CD4-positive, alpha-beta memory T cell (primary cell): ENCODE measurements at places on chromosomes 3 and 15. TPM values are rescaled to one million over a fixed set of nuclear protein-coding genes. Genes with fewer than 3 reads are reported as not detected.

- no peaks in the 10 kb centered on the region for H3K4me1 ChIP-seq
- no peaks in the 10 kb centered on the region for H3K36me3 ChIP-seq
- H3K27me3 ChIP-seq, result peaks cover 10% of the 10 kb centered on the region
- no peak for DNase-seq
These were observed at the start of gene PCSK6 for GRCh38 chr15:101489599-101490407. Gene PCSK6, minus strand, starts transcription at chr15:101489707. Its CDS starts 37 bp downstream, at chr15:101489670.

DNA sequence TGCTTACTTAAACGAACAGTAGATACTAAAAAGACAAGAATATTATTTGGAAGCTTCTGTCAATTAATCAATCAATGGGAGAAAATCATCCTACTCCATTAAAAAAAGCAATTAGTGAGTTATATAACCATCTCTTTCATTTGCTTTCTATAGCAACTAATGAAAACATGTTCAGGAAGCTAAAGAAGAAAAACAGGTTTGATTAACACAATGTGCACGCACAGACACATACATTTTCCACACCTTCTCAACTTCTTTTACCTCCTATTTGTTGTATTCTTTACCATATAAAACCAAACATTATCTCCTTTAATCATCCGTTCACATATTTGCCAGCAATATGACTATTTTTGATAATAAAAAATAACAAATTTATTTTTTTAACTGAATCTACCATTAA lies 111.3 kb downstream of the GBE1 start:
- H3K4me1 ChIP-seq, result no peaks in the 10 kb centered on the region
- no peak overlapping the region for H3K4me3 ChIP-seq
- no peak for DNase-seq
- H3K27ac ChIP-seq, result no peak overlapping the region

- no peaks in the 10 kb centered on the region for H3K4me1 ChIP-seq
- H3K4me3 ChIP-seq, result no peak overlapping the region
- no peak overlapping the region for H3K27ac ChIP-seq
These were observed 48.8 kb downstream of the TIPARP start for GRCh38 chr3:156723182-156723619.

- no peaks in the 10 kb centered on the region for H3K36me3 ChIP-seq
- H3K27ac ChIP-seq, result no peak overlapping the region
- H3K4me3 ChIP-seq, result no peak overlapping the region
- no peaks in the 10 kb centered on the region for H3K4me1 ChIP-seq
- peaks cover 4% of the 10 kb centered on the region for H3K27me3 ChIP-seq
- no peak for DNase-seq
These were observed 137.7 kb downstream of the RAB11A start for GRCh38 chr15:66006986-66007385.

DNA sequence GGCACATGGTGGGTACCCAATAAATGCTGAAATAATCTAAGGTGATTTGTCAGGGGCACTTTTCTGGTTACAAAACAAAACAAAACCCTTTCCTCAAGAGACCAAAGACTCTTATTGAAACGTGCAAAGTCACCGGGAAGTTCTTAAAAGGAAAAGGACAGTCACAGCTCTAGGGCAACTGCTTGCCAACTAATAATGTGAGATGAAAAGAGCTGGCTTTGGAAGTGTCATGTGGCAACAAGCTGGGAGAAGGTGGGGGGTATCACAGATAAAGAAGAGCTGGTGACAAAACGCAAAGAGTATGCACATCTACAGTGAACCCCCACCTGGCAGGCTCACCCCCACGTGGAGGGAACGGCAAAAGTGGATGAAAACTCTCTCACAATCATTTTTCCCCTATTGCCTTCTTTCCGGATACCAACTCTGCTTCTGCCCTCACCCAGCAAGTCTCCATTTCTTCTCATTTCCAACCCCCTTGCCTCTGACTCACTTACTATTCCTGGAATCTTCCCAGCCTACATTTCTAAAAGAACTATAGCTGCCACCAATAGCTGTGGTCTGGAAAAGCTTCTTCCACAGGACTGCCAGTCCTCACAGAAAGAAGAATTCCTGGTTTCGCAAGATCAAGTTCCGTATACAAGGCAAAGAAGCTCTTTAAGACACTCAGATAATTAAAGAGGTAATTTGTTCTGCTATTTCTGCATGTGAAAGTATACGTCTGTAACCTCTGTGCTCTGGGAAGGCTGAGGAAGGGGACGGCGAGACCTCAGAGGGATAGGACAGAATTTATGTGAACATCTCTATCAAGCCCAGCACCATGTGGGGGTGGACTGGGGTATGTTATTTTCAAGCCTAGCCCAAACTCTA lies 21.8 kb upstream of the ANPEP start:
- no peak overlapping the region for H3K4me3 ChIP-seq
- H3K4me1 ChIP-seq, result no peaks in the 10 kb centered on the region
- H3K36me3 ChIP-seq, result peaks cover 40% of the 10 kb centered on the region

- H3K4me3 ChIP-seq, result no peak overlapping the region
- no peak for DNase-seq
- H3K4me1 ChIP-seq, result no peaks in the 10 kb centered on the region
- no peaks in the 10 kb centered on the region for H3K27me3 ChIP-seq
- no peaks in the 10 kb centered on the region for H3K36me3 ChIP-seq
These were observed 115.2 kb downstream of the CADM2 start for GRCh38 chr3:85074003-85074402.

DNA sequence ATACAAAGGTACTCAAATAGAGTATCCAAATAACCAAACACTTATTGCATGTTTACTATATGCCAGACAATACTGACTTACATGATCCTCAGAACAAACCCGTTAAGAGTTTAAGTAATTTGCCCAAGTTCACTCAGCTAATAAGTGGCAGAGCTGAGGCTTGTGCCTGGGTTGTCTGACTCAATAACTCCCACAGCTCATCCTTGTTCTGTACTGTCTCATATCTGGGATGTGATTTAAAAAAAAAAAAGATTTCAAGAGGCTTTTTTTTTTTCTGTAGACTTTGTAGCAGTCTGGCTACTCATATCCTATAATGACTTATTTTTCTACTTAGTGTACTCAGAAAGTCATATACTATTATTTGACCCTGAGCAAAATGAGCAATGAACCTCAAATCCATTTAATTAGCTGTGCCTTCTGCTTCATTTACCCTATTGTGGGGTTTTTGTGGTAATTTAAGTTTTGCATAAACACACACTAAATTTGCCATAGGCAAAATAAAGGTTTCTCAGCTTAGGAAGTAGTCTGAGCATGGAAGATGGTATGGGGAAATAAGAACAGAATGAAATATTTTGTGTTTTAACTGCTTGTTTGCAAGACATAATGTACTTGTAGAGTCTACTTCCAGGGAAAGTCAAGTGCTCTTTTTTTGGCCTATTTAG lies 3.1 kb downstream of the NSUN3 start:
- peaks cover 6% of the 10 kb centered on the region for H3K36me3 ChIP-seq
- DNase-seq, result no peak
- H3K4me3 ChIP-seq, result no peak overlapping the region
- no peaks in the 10 kb centered on the region for H3K27me3 ChIP-seq

- H3K4me3 ChIP-seq, result no peak overlapping the region
- H3K36me3 ChIP-seq, result no peaks in the 10 kb centered on the region
- no peaks in the 10 kb centered on the region for H3K27me3 ChIP-seq
- DNase-seq, result no peak
These were observed 59.0 kb downstream of the FAM174B start for GRCh38 chr15:92596623-92597022.

DNA sequence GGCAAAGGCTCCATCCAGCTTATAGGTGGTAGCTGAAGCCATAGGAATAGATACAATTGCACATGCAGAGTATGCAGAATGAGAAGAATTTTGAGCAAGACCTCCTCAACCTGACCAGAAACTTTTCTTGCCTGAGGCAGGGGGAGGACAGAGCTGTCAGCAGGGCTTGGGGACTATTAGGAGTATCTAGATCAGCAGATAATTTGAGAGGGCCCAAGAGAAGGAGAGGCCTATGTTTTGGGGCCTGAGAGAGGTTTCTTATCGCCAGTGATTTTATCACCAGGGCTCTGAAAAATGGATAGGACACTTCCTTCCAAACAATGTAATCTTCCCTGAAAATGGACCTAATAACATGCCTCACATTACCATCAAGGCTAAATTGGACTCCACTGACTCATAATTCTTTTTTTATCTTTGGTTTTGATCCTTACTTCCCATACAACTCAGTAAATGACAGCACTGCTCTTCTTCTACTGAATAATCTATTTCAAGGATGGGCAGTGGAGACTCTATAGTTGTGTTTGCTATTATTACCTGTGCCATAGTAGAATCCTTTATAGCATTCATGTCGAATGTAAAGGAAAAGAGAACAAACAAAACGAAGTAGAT lies 15.8 kb upstream of the RAMAC start:
- H3K4me3 ChIP-seq, result no peak overlapping the region
- DNase-seq, result no peak
- H3K27ac ChIP-seq, result no peak overlapping the region
- no peaks in the 10 kb centered on the region for H3K4me1 ChIP-seq

GRCh38 chr15:66189291-66189690 lies 64.3 kb downstream of the MEGF11 start:
- no peak overlapping the region for H3K4me3 ChIP-seq
- no peaks in the 10 kb centered on the region for H3K36me3 ChIP-seq
- H3K27me3 ChIP-seq, result peaks cover 15% of the 10 kb centered on the region
- no peaks in the 10 kb centered on the region for H3K4me1 ChIP-seq
- no peak for DNase-seq

DNA sequence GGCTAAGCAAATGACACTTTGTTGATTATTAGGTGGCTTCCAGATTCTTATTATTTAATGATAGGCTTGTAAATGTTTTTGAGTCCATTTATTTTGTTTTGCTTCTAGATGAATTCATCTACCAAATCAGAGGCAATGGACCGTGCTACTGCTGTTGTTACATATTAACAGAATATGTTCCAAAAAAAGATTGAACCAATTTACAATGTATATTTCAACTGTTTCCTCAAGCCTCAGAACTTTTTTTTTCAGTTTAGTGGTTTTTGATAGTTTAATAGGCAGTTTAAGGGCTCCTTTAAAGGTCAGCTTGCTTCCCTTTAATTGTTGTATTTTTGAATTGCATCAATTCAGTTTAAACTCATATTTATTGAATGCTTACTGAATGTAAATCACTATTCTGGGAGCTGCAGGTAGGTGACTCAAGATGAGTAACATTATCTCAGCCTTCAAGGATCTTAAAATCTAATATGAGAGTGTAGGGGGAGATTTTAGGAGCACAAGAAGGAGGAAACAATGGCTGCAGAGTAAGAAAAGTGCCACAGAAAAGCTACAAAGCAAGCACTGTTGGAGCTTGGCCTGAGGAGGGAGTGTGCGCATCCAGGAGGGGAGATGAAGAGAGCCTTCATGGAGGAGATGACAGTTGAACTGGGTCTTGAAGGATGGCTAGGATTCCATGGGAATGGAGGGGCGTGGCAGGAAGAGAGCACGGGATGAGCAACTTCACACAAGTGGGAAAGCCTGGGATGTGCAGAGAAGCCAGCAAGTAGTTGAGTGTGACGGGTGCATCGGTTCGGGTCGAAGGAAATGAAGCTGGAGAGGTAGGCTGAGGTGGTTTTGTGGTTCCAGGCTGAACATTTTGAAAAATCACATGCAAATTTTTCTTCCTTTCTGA lies 14.7 kb downstream of the MAP2K1 start:
- H3K27me3 ChIP-seq, result no peaks in the 10 kb centered on the region
- no peak for DNase-seq
- H3K36me3 ChIP-seq, result no peaks in the 10 kb centered on the region
- peaks cover 69% of the 10 kb centered on the region for H3K4me1 ChIP-seq
- H3K27ac ChIP-seq, result peak overlapping the region; percentile 14

- no peaks in the 10 kb centered on the region for H3K36me3 ChIP-seq
- H3K4me1 ChIP-seq, result no peaks in the 10 kb centered on the region
- no peak overlapping the region for H3K4me3 ChIP-seq
- DNase-seq, result no peak
- H3K27me3 ChIP-seq, result no peaks in the 10 kb centered on the region
- H3K27ac ChIP-seq, result no peak overlapping the region
These were observed 202.2 kb downstream of the OPA1 start for GRCh38 chr3:193795062-193795690.

GRCh38 chr3:101259485-101260341 lies 60.7 kb downstream of the IMPG2 start:
- H3K27me3 ChIP-seq, result no peaks in the 10 kb centered on the region
- H3K36me3 ChIP-seq, result no peaks in the 10 kb centered on the region
- H3K4me1 ChIP-seq, result no peaks in the 10 kb centered on the region
- no peak overlapping the region for H3K27ac ChIP-seq
- no peak overlapping the region for H3K4me3 ChIP-seq
- no peak for DNase-seq

- no peaks in the 10 kb centered on the region for H3K4me1 ChIP-seq
- H3K27ac ChIP-seq, result no peak overlapping the region
- no peaks in the 10 kb centered on the region for H3K36me3 ChIP-seq
- no peaks in the 10 kb centered on the region for H3K27me3 ChIP-seq
These were observed 69.9 kb downstream of the FILIP1L start for GRCh38 chr3:100044369-100044768.

DNA sequence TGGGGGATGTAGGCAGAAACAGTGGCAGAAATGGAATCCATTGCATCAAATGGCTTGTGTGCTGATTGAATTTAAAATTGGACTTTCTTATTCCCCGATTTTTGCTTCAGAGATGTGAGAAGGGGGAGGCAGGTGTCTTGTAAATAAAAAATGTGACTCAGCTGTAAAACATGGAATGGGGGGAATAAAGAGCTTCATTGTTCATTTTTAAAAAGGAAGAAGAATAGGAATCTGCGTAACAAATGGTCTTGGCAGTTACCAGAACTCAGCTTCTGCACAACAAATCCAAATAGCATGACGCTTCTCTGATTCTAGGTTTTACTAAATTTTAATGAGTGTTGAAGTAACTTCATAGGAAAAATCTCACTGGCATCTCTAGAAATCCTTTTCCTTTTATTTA lies 323.9 kb upstream of the GBE1 start:
- no peaks in the 10 kb centered on the region for H3K36me3 ChIP-seq
- DNase-seq, result no peak
- no peak overlapping the region for H3K27ac ChIP-seq
- H3K27me3 ChIP-seq, result no peaks in the 10 kb centered on the region
- no peaks in the 10 kb centered on the region for H3K4me1 ChIP-seq
- H3K4me3 ChIP-seq, result no peak overlapping the region

GRCh38 chr15:44647036-44647435 lies 16.4 kb downstream of the SPG11 start:
- H3K4me3 ChIP-seq, result no peak overlapping the region
- no peak overlapping the region for H3K27ac ChIP-seq
- H3K36me3 ChIP-seq, result peaks cover 33% of the 10 kb centered on the region

GRCh38 chr3:157104928-157105652 lies 54.9 kb downstream of the CCNL1 start:
- no peak overlapping the region for H3K27ac ChIP-seq
- H3K36me3 ChIP-seq, result no peaks in the 10 kb centered on the region
- H3K4me1 ChIP-seq, result peaks cover 30% of the 10 kb centered on the region
- H3K4me3 ChIP-seq, result no peak overlapping the region
- no peaks in the 10 kb centered on the region for H3K27me3 ChIP-seq

Gene SSUH2
- polyA plus RNA-seq, result not detected

Gene ELL3
- 1.1 TPM for polyA plus RNA-seq

Gene CCDC13
- 0.25 TPM for polyA plus RNA-seq

Gene CHCHD6
- 11.5 TPM for polyA plus RNA-seq

Gene DZIP1L
- polyA plus RNA-seq, result not detected

Gene UROC1
- polyA plus RNA-seq, result not detected

Gene RTP3
- not detected for polyA plus RNA-seq
